Spleen (tissue), 13 donors: ENCODE measurements at places on chromosomes 11 and 22. TPM values are rescaled to one million over a fixed set of nuclear protein-coding genes. Genes with fewer than 3 reads are reported as not detected.

DNA sequence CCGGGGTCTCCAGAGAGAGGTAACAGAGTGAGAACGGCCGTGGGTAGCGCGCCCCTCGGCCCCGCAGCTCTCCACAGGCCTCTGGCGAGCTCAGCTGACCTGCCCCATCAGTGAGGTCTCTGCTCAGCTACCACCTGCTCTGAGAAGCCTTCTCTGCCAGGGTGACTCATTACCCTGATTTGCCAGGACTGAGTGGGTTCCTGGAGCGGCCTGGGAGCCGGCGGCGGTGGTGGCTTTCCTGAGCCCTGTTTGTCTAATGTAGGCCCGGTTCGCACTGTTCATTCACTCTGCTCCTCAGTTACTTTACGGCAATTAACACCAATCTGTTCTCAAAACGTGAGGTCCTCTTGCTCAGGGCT, 351.0 kb upstream of the B3GAT1 start:
- no peak for DNase-seq

- DNase-seq: no peak
Observed at GRCh38 chr11:13952221-13952620, 10.3 kb upstream of the SPON1 start.

Gene SPON1
- 26.6 TPM for total RNA-seq

DNA sequence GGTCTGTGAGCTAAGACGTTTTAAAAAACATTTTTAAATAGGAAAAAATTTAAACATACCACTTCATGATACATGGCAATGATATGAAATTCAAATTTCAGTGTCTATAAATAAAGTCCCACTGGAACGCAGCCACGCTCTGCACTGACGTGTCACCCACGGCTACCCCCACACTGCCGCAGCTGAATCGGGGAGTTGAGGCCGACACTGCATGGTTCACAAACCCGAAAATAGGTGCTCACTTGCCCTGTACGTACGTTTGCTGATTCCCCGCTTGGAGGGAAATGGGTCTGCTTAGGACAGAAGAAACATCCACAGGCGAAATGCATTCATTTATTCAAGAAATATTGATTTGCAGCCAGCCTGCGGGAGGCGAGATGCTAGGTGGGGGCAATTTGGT, 1342.3 kb downstream of the TBC1D22A start:
- no peak for DNase-seq

GRCh38 chr11:69201066-69201365, 45.3 kb downstream of the SMIM38 start:
- peak; percentile 33 for DNase-seq

Gene MS4A15
- not detected for total RNA-seq

Gene RFPL2
- 0.79 TPM for total RNA-seq
